ENCODE measurements at places on chromosomes 4 and X. TPM values are rescaled to one million over a fixed set of nuclear protein-coding genes. Genes with fewer than 3 reads are reported as not detected.

DNA sequence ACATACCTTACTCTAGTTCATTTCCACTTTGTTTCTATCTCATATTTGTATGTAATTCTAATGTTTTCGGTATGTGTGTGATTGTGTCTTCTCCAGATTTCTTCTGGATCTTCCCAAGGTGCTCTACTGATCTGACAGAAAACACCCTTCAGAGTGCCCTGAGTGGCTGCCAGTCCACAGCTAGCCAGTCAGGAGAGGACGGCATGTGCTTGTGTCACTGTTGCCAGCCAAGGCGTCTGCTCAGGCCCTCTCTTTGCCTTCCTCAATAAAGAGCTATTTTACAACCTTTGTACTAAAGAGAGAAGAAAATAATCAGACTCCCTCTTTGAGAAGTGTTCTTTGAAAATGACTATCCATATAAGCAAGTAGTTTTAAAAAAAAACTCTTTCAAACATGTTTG is 29.0 kb downstream of the CD99L2 start:
- no peak for DNase-seq

The ALB gene
- total RNA-seq, result 0.48 TPM

DNA sequence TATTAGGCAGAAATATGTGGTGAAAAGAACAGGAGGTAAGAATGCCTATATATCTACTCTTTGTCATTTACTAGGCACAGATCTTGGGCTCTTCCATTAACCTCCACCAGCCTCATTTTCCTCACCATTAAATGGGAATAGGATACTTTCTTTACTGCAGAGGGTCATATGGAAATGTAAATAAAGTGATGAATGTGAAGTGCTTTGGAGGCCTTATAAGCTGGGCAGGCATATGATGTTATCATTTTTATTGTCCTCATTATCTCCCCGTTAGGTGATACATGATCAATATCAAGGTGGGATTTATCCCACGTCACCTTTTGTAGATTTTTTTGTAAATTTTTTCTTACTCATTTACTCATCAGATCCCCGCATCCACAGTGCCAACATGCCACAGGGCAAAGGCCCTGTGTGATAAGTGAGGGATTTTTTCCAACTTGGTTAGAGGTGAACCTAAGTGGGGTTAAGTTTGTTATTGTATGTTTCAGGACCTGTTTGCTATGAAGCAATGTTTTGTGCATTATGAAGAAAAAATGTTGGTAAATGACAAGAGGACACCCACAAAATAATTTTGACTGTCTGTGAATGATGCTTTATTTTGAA is 107.8 kb downstream of the SLC4A4 start:
- no peak for DNase-seq

- no peak for DNase-seq
These were observed 25.7 kb upstream of the RP2 start for GRCh38 chrX:46811121-46811520.

- no peak for DNase-seq
These were observed 19.9 kb upstream of the AR start for GRCh38 chrX:67523932-67524331.

The TGIF2LX gene
- total RNA-seq, result not detected

The CNGA1 gene
- total RNA-seq, result 1.3 TPM

DNA sequence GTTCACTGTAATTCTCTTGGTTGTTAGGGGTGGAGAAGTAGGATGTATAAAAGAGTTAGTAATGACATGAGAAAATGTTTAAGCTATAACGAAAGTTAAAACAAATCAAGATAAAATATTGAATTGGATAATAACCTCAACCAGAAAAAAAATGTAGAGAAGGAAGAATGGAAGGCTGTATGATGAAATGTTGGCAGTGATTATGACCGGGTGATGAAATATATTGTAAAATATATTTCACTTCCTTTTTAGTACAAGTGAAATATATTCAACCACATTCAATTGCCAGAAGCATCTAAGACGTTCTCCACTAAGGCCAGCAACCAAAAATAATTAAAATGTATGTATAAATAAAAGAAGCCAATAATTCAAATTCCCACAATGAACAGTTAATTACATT is 309.3 kb upstream of the FGF13 start:
- DNase-seq, result no peak

DNA sequence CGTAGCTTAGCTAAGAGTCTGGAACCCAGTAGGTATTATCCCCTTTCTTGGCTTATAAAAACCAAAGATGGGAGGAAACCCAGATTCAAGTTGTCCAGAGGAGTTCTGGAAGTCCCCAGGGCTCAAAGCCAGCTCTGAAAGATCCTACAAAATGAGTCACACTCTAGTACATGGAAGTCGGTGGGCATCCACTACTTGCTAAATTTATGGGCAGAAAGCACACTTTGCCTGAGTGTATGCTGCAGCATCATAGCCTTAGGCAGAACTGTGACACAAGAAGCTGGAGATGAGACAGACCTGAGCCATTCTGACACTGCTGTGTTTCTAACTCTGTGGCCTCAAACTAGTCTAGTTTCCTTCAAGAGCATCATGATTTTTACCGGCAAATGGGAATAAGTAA is 429.3 kb downstream of the AFF2 start:
- DNase-seq, result no peak

The RASSF6 gene
- total RNA-seq, result not detected

DNA sequence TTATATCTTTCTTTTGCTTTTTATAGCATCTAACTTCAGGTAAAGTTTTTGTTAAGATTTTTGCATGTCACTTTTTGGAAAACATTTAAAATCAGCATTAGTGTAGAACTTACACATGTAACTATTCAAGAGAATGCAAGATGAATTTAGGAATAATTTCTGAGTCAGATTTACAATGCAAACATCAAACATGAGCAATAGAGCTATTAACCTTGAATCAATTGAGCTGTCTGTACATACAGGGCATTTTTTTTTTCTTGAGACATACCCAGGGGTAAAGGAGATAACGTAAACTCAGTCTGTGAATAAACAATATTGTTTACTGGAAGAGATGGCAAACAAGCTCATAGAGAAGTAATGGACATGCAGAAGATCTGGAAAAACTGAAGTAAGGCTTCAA is 311.5 kb downstream of the IL1RAPL2 start:
- no peak for DNase-seq

GRCh38 chr4:3449574-3450534 is 8.1 kb downstream of the HGFAC start:
- no peak for DNase-seq

GRCh38 chr4:186657764-186658163 is 65.9 kb downstream of the FAT1 start:
- DNase-seq, result no peak

- DNase-seq, result no peak
These were observed 605.4 kb upstream of the GNPDA2 start for GRCh38 chr4:45331802-45332201.

DNA sequence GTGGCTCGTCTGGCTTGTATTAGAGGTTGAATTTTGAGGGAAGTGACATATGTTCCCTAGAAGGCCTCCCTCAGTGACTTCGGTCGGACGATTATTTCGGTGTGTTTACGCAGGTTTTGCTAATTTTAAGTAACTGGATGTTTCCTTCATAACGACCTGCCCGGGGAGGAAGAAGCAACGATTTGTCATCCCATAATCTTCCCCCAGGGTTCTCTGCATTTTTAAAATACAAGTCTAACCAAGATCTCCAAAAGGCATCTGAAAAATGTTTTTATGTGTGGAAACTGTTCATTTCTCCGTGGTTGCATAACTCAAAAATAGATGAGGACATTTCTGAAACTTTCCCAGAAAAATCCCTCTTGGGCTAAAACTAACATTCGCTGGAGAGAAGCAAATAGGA is 195.4 kb downstream of the SHOX start:
- no peak for DNase-seq

The SOX3 gene
- total RNA-seq, result not detected

DNA sequence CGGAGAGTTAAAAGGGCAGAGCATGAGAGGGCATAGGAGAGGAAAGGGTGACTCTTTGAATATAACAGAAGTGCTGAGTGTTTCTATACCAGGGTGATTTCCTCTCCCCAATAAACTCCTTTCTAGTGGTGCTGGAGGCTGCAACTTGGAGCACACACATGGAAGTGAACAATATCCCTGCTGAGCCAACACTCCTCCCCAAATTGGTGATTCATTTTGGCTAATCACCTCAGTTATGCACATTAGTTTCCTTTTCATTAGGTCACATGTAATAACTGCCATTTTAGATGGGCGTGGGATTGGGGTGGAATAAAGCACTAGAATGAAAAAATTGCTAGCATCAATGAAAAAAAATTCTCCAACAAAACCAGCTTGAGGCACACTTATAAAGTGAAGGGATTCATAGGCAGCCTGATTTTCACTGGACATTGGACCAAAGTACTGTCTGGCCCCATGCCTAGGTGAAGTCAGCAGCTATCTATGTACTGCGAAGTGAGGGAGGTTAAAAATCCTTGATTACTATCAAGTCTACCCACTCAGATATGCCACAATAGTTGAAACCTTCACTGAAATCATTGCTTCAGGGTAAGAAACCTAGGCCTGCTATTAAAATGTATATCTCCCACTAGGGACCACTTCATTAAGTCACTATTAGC is 174.0 kb downstream of the GLUD2 start:
- no peak for DNase-seq

The GLUD2 gene
- 5.6 TPM for total RNA-seq

DNA sequence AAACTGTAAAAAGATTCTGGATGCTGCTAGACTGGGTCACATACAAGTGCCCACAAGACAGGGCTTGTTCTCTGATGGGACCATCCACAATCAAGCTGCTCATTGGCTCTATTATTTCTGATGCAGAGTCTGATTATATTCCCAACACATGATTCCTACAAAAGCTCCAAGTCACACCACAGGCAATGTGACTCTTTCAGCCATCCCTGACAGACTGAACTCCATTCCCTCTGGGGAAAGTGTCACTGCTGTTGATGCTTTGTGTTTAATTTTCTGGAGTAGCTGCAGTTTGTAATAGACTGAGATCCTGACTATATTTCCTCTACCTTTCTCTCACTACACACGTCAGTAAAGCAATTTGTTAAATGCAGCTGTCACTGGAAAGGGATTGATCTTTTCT is 55.4 kb upstream of the BCLAF3 start:
- no peak for DNase-seq

DNA sequence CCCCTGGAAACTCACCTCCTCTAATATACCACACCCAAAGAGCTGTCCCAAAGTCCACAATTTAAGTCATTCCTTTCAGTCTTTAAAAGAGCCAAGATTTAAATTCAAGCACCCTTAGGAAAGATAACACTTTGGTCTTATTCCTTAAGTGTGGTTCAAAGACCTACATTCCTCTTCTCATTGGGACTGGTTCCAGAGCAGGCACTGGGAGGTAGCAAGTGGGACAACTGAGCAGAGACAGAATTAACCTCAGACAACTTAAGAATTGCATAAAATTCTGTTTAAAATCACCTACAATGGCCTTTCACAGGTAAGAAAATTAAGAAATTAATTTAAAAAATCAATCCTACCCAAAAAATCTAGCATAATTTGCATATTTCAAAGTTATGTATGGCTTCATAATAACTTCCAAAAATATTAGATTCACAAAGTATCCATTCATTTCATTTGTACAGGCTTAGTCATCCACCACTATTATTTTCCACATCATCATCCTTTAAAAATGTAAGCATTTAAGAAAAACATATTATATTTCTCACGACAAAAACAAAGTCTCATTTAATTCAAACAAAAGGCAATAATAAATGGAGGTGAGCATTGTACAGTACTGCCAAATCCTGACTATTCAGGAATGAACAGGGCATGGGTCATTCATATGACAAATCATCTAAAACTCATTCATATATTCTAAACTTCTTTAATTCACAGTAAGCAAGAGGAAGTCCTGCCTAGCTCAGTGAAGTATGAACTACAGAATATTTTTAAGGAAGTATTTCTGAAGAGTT is 13.6 kb downstream of the PRSS12 start:
- no peak for DNase-seq

DNA sequence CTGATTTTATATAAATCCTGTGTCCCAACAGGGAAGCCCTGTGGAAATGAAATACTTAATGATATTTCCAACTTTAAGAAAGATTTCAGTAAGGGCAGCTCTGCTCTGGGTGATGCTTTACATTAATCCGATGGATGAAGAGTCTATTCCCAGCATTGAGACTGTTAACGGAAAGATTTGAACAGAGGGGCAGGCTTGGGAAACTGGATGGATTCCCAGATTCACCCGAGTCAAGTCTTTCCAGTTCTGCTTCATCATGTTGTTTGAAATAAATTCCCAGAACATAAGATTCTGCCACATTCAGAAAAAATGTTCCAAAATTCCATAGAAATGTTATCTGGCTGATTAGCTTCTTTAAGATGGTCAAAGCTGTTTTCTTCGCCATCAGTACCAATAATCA is 246.0 kb downstream of the FBXW7 start:
- DNase-seq, result no peak

GRCh38 chrX:30483996-30484395 is 93.6 kb downstream of the TASL start:
- DNase-seq, result no peak

GRCh38 chr4:56640621-56641493 is 40.2 kb downstream of the HOPX start:
- no peak for DNase-seq

The BEND2 gene
- total RNA-seq, result not detected

DNA sequence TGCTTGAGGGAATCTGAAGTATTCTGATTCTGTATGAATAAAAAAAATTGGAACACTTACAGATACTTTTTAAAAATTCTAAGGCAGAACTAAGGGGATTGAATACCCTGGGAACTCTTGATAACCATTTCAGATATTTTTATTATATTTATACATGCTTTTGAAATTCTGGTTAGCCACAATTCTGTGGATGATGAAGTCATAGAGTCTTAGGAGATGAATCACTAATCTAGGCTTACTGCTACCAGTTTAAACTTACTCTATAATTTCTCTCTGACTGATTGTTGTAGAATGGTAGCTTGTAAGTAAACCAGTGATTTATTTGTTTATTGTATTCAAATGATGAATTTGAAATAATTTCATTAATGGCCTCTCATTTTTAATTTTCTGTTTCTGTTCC is 11.4 kb upstream of the SLAIN2 start:
- no peak for DNase-seq

DNA sequence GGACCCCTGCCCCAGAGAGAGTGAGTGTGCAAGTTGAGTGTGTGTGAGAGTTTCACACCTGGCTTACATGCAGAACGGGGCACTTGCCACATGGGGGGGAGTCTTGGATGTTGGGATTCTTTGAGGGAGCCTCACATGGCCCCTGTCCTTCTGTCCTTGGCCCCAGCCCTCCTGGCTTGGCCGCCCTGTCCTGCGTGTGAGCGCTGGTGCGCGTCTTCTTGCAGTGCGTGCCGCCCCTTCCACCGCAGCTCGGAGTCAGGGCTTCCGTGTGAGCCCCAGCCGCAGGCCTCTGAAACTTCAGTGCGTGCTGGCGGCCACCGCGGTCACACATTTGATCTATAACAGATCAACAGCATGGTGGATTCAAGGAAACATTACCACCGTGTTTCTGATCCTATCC is 30.1 kb upstream of the HGFAC start:
- peak; percentile 75 for DNase-seq

DNA sequence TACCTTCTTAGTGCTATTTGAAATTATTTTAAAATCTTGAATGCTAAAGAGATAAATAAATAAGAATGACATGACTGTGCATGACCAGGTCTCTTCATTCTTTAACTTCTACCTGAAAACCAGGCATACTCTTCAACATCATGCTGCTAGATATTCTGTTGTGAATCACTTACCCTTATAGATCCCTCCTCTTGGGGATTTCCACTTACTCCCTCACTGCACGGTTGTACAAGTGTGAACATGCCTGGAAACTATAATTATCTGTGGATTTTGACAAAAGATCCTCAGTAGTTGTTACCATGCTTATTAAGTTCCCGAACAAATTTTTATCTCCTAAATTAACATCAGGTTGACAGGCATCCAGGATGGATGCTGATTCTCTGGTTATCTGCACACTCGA is 54.3 kb downstream of the ADGRL3 start:
- no peak for DNase-seq

The AMBN gene
- total RNA-seq, result not detected

The ENAM gene
- total RNA-seq, result not detected
